Nucleus accumbens (tissue), 56 donors: ENCODE measurements at places on chromosomes 2 and 18.
A peak's percentile ranks its signal among the peaks of the same experiment; 100 is the strongest.

DNA sequence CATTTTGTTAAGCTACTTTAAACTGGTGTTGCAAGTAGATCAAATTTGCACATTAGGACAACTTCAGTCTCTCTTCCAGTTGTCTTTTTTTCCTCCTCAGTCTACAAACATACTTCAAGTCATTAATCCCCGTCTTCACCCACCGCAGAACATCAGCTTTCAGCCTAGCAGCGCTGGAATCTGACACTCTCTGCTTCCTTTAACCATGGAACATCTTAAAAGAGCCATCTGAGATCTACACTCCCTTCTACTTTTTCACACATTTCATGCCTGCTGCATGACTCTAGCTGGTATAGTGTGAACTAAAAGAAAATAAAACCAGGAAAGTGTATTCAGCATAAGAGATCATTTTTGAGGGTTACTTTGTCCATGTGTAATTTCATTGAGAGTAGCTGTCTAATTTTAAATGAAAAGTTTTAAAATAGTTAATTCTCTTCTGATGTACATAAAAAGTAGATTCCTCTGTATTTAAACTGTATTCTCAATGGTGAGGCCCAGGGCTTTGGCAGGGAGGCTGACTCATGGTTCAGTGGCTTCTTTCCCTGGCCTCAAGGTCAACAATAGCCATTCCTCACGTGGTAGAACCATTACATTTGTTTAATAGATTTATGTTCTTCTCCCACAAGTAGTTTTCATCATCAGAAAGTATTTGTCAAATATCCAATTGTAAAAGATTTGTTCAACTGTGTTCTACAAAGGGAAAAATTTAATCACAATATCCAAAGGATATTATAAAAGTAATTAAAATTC, 16.5 kb downstream of the SGPP2 start:
- DNase-seq, result no peak

GRCh38 chr2:72144632-72145288, 2.9 kb downstream of the CYP26B1 start:
- no peak for DNase-seq

- DNase-seq, result no peak
Observed at GRCh38 chr18:31426021-31426420, 21.5 kb upstream of the DSG3 start.

DNA sequence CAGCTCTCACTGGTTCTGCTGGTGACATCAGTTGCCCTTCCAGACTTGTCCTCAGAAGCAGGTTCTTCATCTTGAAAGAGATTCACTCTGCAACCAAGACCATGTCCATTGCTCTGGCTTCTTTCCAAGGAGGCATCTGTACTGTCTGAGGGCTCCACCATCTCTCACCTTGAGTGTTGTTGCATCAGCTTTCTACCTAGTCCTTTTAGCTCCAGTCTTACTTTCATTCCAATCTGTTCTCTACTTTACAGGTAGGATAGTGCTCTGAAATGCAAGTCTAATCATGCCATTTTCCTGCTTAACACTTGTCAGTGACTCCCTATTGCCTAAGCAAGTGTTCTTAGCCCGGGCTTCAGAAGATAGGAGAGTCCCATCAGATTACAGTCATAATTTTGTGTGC, 117.7 kb downstream of the EN1 start:
- DNase-seq, result no peak

DNA sequence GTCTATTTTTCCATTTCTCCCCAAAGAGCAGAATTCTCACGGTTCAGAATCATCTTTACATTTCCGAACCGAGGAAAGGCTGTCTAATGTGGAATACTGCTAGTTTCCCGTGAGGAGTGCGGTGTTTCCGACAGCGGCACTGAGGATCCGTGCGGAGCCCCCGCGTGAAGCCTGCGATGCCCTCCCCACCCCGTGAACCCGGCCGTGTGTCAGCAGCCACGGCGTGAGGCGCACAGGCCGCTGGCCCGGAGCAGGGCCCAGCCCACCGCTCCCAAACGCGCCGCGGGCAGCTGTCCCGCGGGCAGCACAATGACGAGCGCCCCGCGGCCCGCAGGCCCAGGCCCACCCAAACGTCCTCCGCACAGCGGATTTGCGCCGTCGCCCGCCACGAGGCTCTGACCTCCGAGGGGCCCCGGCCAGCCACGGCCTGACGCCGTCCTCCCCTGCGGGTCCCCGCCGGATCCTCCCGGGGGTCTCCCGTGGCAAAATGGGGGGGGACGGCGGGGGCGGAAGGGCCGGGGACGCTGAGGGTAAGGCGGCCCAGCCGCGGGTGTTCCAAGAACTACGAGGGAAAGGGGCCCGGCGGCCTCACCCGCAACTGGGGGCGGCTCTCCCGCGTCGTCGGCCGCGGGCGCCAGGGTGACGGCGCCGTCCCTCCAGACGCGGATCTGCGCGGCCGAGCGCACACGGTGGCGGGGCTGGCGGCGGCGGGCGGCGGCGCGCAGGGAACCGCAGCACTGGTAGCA, 796 bp downstream of the SPIRE1 start:
- DNase-seq, result peak; percentile 19

GRCh38 chr18:68797871-68798270, at the start of gene CCDC102B:
Gene CCDC102B, plus strand, starts transcription at chr18:68798080. Its CDS starts 38,684 bp downstream, at chr18:68836764.
- DNase-seq, result no peak

GRCh38 chr18:76351961-76352581, 143.0 kb downstream of the ZNF516 start:
- peak; percentile 27 for DNase-seq

- no peak for DNase-seq
Observed at GRCh38 chr18:58228176-58228575, 184.2 kb downstream of the NEDD4L start.

DNA sequence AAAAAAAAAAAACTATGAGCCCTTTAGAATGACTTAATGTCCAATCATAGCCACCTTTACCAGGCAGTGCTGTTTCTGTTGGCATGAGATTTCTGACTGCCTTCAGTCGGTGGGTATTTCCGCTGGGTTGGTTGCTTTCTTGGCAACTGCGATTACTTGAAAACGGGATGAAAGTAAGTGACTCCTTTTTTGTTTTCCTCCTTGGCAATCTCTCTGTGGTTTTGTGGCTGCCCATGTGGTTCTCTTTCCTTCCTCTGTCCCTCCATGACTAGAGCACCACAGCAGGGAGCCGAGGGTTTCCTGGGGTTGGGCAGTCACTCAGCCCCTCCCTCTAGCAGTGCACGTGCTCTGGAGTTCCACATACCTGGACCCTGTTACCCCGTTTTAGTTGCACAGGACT, 112.1 kb downstream of the KLHL29 start:
- no peak for DNase-seq

- DNase-seq, result no peak
Observed at GRCh38 chr18:13577091-13577697, 149.2 kb downstream of the FAM210A start.

DNA sequence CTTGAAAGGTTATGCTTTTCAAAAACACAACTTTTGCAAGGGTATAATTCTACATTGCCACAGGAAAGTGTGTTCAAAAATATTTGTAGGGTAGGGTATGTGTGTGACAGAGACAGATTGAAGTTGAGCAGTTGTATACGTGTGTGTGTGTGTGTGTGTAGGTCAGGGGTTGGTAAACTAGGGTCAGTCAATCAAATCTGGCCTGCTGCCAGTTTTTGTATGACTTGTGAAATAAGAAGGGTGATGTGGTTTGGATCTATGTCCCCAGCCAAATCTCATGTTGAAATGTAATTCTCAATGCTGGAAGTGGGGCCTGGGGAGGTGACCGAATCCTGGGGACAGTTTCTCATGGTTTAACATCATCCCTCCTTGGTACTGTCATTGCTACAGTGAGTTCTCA, 148.2 kb downstream of the CERS6 start:
- no peak for DNase-seq

DNA sequence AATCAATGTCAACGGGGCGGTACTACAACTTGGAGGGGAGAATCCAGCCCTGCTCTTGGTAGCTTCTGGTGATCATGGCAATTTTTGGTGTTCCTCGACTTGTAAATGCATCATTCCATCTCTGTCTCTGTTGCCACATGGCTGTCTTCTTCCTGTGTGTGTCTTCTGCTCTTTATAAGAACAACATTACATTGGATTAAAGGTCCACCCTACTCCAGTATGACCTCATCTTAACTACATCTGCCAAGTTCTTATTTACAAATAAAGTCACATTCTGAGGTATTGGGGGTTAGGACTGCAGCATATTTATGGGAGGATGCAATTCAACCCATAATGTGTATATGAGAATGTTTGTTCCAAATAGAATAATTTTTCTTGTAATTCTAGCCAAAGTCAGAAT, 28.8 kb upstream of the FIGN start:
- DNase-seq, result no peak

GRCh38 chr2:134906726-134907125, 11.9 kb upstream of the CCNT2 start:
- DNase-seq, result no peak

DNA sequence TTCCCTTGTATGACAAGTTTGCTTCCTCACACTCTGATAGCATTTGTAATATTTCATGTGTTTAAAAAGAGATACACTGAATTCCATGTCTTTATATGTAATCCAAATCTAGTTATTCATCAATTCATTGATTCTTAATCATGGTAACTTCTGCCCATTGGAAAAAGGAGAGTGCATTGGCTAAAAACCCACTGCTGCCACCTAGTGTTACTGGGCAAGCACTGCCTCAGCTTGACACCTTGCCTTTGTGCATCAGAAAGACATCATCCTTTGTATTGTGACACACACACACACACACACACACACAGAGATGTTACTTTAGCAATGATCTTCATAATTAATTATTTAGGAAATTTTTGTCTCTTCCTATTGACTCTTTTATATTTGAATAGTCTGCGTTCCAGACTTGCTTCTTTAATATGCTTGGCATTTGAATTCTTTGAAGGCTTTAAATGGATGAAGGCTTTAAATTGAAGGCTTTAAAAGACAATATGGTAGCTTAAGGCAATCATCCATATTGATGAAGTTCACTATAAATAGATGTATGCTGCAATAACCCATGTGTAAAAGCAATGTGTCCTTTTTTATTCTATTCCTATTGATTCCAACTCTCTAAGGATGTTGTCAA, 414.2 kb upstream of the CHST9 start:
- peak; percentile 17 for DNase-seq
